ENCODE measurements at places on chromosomes 1 and 21.

GRCh38 chr1:41461790-41462679 lies 22.4 kb downstream of the EDN2 start:
- DNase-seq, result no peak

DNA sequence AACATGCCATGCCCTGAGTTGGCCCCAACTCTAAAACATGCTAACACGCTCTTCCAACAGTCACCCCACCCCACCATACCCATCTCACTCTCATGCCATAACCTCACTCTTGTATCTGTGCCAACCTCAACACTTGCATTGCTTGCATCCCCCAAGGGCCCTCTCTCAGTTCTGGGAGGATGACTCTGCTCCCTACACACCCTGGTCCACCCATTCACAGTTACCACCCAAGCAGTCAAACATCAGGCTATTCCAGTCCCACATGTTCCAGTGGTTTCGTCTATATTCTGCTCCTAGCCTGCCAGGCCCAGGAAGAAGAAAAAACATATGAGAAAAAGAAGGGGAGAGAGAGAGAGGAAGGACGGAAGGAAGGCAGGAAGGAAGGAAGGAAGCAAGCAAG lies 31.0 kb downstream of the GBP6 start:
- DNase-seq, result no peak

GRCh38 chr1:181451661-181452230 lies 31.6 kb upstream of the CACNA1E start:
- no peak for DNase-seq

DNA sequence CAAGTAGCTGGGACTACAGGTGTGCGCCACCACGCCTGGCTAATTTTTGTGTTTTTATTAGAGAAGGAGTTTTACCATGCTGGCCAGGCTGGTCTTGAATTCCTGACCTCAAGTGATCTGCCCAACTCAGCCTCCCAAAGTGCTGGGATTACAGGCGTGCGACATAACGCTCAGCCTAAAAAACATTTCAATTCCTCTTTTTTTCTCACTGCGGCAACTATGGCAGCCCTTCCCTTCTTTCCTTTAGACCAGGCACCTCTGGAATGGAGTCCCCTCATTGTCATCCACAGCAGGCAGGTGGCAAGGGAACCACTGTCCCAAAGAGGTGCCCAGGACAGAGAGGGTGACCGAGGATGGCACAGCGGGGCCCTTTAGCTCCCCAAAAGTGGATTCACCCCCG lies 14.1 kb downstream of the CEP104 start:
- no peak for DNase-seq

- DNase-seq, result no peak
Measured at GRCh38 chr1:240295811-240296210, 204.1 kb downstream of the FMN2 start.

GRCh38 chr1:23149114-23149513 lies 19.5 kb downstream of the LUZP1 start:
- no peak for DNase-seq

- DNase-seq, result no peak
Measured at GRCh38 chr1:115987623-115988022, 11.3 kb downstream of the SLC22A15 start.

DNA sequence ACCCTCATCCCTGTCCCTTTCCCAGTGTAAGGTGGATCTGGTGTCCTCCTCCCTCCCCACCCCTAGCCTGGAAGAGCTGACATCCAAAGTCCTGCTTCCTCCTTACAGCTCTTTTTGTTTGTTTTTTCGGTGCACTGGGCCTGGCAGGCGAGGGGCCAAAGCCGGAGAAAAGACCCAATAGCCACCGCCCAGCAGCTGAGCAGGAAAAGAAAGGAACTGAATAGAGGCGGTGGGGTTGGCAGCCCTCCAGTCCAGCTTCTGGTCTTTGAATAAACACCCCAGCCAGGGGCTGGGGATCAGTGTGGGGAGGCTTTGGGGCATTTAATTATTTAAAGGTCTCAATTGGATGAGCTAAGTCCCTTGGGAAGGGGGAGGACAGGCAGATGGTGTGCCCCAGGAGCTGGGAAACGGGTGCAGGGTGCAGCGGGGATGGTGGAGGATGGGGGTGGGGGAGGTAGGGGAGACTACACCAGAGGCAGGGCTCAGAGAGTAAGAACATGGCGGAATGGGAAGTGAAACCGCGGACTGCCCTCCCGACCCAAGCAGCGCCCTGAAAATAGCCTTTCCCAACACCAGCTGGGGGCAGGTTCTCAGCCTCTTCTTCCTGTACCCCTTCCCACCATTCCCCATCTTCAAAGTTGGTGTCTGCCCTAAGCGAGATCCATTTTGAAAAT lies 20.2 kb downstream of the BTG2 start:
- DNase-seq, result peak; percentile 76

GRCh38 chr21:43834146-43834905 lies 30.7 kb upstream of the AGPAT3 start:
- no peak for DNase-seq

GRCh38 chr21:38505654-38506523 lies 7.6 kb upstream of the ERG start:
- no peak for DNase-seq

GRCh38 chr1:147892731-147893214 lies 9.8 kb upstream of the GJA8 start:
- no peak for DNase-seq

DNA sequence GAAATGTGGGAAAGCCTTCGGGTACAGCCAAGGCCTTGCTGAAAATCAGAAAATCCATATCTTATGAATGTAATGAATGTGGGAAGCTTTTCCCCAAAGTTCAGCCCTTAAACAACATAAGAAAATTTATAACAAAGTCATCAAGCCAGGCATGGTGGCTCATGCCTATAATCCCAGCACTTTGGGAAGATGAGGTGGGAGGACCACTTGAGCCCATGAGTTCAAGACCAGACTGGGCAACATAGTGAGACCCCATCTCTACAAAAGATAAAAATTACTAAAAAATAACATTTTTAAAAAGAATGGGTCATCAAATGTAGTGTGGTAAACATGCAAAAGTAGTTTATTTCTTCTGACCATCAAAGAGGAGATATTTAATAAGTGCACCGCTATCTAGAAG lies 45.9 kb downstream of the KIAA0319L start:
- DNase-seq, result no peak

DNA sequence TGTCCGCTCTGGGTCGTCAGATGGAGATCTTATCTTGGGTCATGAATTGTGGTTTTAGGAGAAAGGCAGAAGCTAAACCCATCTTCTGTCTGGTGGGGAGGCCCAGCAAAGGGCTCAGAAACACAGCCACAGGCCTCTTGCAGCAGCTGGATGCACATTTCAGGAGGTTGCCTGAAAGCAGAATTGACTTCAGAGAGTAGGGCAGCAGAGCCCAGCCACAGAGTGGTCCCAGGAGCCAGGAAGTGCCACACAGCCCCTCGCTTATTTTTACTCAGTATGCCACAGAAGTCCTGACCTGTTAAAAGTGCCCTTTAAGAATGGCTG lies 8.3 kb upstream of the RIPK4 start:
- no peak for DNase-seq

- no peak for DNase-seq
Measured at GRCh38 chr1:174764191-174764590, 235.6 kb upstream of the CACYBP start.

GRCh38 chr21:42038826-42039425 lies 28.8 kb upstream of the ZBTB21 start:
- no peak for DNase-seq

DNA sequence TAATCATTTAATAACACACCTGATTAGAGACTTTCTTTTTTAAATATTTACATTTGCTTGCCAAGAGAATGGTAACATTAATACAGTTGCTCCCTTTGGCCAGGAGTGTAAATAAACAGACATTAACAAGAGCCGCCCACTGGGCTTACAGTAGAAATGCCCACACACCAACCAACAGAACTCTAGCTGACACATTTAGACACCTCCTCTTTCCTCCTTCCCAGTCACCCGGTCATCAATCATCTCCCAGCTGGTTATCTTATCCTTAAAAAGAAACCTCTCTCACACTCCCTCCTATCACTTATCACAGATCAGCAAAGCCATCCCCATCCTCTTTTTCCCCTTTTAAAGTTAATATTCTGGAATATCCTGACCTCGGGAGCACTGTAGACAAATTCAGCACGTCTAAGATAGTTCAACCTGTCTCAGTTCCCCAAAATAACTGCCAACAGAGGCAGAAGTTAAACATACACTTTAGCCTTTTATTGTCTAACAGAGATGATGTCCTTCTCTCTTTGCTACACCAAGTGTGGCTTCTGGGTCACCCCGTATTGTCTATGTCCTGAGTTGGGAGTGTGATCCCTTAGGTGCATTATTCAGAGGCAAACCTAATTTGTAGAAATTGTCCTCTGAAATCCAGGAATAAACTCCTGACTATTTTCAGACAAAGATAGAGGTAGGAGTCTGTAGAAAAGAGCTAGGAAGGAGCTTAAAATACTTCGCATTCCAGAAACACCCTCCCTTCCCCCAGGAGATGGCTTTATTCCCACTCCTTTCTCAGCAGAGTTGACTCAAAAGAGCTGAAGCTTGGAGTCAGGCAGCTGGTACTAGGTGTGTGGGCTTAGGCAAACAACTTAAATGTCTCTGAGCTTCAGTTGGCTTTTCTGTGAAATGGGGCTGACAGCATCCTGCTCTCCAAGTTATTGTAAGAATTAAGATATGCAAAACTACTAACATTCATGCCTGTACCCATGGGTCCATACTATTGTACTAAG lies 8.8 kb downstream of the MYCL start:
- DNase-seq, result no peak

GRCh38 chr21:22791986-22792560 lies 1793.9 kb downstream of the NCAM2 start:
- DNase-seq, result no peak

- no peak for DNase-seq
Measured at GRCh38 chr1:221897321-221897721, 155.4 kb upstream of the DUSP10 start.

GRCh38 chr1:31712630-31713029 lies 8.8 kb upstream of the COL16A1 start:
- peak; percentile 73 for DNase-seq

GRCh38 chr21:20276954-20277353 lies 721.3 kb upstream of the NCAM2 start:
- DNase-seq, result no peak

DNA sequence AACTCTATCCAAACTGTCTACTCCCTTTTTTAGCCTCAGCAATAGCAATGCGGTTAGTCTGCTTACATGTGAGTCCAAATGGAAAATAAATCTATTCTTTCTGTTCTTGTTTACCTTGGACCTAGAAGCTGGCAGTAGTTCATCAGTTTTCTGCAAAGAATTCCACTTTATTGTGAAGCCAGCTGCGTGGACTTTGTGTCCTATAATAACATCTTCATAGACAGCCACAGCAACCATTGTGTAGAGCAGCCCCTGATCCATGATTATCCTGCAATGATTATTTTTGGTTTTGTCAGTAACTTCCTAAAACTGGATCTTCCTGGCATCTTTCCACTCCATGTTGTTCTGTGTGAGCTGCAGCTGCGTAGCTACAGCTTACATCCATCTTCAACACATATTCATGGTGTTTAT lies 408.7 kb downstream of the NUF2 start:
- DNase-seq, result no peak

DNA sequence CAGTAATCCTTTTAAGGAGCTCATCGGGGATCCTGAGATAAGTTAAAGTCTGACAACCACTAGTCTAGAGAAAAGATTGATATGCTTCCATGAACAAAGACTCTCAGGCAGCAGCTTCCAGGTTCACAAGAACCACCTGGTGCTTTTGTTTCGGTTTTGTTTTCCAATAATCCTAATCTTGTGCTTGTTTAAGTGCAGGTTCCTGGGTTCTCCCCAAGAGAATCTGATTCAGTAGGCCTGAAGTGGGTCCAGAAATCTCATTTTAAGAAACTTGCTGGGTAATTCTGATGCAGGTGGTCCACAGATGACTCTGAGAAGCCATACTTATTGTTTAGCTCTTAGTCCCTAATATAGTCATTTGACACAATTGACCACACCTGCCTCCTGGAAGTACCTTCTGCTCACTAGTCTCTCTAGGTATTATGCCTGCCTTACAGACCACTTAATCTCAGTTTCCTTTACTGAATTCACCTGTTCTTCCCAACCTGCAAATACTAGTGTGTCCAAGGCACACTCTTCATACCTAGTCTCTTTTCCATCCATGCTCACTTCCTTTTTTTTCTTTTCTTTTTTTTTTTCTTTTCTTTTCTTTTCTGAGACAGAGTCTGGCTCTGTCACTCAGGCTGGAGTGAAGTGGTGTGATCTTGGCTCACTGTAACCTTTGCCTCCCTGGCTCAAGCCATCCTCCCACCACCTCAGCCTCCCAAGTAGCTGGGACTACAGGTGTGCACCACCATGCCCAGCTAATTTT lies 20.5 kb upstream of the FRRS1 start:
- DNase-seq, result no peak

DNA sequence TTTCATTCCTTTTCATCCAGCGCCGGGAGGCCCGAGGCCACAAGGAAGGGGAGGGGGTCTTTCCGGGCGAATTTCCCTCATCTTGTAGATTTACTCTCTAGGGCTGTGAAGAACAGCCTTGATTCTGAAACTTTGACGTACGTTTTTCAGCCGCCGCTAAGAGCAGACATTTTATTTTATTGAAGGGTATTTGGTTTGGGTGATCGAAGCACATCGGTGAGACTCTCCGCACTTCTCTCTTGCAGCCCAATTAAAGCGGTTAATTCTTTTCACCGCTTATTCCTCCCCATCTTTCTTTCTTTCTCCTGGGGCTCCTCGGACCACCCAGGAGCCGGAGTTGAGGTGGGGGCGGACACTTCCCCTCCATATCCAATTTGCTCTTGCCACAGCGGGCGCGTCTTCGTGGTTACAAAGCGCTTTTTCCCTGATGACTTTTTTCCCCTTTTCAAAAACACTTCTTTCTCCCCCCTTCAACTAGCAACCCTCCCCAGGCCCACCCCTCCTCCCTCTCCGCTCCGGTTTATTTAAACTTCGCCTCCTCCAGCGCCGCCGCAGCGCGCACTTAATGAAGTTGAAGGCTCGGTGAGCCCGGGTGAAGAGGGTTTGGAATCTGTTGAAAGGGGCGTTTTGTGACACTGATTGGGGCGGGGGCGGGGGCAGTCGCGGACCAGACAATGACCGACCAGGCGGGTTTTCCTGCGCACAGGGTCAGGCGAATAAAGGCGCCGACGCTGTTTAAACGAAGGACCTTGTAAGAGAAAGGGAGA lies 5.9 kb downstream of the FOXD2 start:
- DNase-seq, result no peak

DNA sequence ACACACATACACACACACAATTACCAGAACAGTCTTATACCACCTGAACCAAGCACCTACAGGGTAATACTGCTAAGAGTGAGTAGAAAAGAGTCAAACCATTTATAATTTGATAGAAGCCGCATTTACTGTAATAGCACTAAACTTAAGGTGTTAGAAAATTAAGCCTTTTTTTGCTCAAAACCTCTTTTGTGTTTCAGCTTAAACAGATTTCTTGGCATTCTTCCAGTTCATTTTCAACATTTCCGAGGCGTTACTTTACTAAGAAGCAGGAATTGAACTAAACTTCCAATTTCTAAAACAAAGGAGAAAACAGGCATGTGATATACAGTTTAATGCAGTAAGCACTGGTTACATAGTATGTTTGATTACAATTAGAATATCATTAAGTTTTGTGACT lies 387.2 kb downstream of the NCAM2 start:
- DNase-seq, result no peak

DNA sequence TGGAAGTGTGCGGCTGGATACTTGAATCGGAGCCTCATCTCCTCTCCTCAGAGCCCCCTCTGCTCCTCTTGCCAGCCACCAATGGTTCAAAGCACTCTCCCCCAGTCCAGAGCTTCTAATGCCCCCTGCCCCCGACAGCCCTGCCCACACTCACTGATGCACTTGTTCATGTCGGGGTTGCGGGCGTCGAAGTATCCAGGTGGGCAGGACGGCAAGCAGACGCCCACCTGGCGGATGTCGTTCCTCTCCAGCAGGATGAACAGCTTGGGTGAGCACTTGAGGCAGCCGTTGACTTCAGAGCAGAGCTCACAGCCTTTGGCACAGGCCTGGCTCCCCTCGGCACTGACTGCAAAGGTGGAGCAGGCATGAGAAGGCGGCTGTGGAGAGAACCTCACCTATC lies 18.4 kb downstream of the RSPO1 start:
- no peak for DNase-seq

Data from left forelimb (tissue), 1 donor.